Stimulated activated CD8-positive, alpha-beta memory T cell treated with anti-CD3 and anti-CD28 coated beads, Interleukin-7, amount 100 ng/mL, for 1 hour (primary cell): ENCODE measurements at places on chromosomes 3 and 15.

- no peak for DNase-seq
These were observed 28.2 kb upstream of the CGNL1 start for GRCh38 chr15:57348081-57348480.

GRCh38 chr3:143070977-143071551 lies 48.5 kb upstream of the CHST2 start:
- no peak for DNase-seq

GRCh38 chr3:18047052-18047451 lies 304.6 kb upstream of the TBC1D5 start:
- no peak for DNase-seq

- no peak for DNase-seq
These were observed 229.4 kb downstream of the FEZF2 start for GRCh38 chr3:62143843-62144450.

DNA sequence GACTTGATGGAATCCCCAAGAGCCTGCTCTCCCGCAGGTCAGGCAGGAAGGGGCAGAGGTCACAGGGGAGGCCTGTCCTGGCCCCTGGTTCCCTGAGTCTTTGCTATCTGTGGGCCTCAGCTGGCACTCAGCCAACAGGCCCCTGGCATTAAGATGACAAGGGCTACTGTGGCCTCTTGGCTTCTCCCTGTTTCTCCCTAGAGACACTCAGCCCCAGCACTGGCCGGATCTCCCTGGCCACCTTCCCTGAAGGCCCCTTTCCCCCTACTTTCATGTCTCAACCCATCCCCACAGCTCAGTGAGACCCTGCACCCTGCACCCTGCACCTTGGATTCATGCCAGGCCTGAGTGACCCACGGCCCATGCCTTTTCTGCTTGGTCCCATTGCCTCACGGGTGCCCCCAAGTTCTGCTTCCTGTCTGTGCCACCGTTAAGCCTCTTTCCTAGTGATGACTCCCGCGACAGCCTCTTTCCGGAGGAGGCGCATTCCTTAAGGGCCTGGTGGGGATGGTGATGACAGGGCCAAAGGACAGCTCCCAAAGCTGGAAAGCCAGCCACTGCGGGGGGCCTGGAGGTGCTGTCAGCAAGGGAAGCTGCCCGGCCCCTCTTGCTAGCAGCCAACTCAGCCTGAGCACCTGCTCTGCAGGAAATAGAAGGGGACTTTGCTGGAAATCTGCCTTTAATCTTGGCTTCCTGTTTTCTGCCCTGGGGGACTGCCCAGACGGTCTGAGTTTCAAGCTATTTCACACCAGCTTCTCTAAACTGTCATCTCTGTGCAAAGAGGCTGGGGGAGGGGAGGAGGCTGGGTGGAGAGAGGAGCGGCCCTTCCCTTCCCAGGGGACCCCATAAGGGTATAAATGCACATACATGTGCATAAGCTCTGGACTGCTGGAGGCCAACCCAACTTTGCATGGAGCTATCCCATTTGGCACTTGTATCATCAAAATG lies 4.8 kb upstream of the CSK start:
- no peak for DNase-seq

DNA sequence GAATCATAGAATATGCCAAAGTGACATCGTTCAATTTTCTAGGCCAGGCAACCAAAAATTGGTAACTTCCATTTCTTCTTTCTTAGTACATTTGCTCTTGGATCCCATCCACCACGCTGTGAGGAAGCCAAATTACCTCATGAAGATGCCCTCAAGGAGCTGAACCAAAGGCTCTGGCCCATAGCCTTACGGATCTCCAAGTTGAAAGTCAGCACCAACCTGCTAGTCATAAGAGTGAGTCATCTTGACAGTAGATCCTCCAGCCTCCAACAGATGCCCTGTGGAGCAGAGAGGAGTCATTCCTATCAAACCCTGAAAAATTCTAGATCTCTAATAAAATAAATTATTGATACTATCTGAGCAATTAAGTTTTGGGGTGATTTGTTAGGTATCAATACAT lies 322.5 kb upstream of the COL8A1 start:
- DNase-seq = no peak

DNA sequence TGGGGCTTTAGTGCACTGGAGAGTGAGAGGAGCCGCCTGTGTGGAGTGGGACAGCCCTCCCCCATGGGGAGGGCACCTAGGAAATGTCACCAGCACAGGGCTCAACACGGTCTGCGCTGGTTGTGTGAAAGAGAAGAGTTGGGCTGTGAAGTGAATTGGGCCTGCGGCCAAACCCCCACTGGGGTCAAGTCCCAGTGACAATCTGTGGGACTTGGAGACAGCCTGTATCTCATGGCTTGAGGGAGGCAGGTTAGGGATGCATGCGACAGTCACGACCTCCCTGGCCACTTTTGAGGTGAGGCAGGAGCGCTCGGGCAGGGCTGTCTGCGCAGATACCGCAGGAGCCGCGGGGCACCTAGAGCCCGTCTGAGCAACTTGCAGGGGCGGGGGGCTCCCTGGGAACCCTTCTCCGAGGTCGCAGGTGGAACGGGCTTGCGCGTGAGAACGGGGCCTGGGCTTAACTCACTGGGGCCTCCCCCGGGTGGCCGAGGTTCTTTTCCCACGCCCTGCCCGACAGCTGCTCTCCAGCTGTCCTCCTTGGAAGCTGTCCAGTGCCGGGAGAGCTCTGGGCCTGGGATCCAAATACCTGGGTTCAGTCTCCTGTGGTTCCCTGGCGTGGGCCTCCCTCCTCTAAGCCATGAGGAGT lies 77.4 kb downstream of the SNRK start:
- DNase-seq = no peak

GRCh38 chr3:66592016-66592761 lies 91.4 kb upstream of the LRIG1 start:
- DNase-seq = no peak

DNA sequence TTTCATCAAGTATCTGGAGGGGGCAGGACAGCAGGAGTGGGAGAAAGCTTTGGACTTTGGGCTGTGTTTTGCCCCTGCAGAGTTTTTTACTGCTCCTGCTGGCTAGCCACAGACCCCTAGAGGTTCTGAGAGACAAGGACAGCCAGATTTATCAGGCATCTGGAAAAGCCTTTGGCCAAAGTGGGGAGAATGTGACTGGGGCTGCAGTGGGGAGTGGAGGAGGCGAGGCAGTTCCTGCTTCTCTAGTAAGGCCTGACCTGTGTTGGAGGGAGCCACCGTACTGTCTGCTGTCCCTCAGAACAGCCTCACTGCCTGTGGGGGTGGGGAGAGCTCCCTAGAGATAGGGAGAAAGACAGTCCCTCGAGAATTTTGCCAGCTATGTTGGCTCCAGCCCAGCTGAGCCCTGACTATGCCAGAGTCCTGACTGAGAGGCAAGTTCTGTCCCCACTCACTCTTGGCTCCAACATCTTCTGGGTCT lies 2.2 kb downstream of the ALPK3 start:
- DNase-seq = no peak

DNA sequence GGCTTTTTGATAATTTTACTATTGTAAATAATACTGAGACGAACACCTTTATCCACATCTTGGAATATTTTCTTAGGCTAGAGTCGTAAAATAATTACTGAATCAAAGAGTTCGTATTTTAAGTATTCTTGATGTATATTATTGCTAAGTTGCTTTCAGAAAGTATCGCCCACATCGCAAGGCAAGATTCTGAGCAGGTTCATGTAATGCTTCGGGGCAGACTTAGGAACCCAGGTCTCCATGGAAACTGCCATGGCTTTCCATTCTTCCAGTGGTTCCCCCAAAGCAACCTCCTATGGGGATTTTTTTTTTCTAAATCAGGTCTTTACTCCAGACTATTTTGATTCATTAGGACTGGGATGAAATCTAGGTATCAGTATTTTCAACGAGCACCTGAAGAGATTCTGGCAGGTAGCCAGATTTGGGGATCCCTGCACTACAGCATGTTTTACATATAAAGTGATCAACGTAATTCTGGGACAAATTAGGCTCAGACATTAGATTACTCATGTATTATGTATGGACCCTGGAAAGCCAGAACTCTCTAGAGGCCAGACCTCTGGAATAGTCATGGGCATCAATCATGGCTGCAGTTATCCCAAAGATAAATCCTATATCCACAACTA lies 86.5 kb downstream of the B3GNT5 start:
- no peak for DNase-seq
